Activated CD8-positive, alpha-beta memory T cell treated with anti-CD3 and anti-CD28 coated beads for 24 hours (primary cell): ENCODE measurements at places on chromosomes 2 and 18.

DNA sequence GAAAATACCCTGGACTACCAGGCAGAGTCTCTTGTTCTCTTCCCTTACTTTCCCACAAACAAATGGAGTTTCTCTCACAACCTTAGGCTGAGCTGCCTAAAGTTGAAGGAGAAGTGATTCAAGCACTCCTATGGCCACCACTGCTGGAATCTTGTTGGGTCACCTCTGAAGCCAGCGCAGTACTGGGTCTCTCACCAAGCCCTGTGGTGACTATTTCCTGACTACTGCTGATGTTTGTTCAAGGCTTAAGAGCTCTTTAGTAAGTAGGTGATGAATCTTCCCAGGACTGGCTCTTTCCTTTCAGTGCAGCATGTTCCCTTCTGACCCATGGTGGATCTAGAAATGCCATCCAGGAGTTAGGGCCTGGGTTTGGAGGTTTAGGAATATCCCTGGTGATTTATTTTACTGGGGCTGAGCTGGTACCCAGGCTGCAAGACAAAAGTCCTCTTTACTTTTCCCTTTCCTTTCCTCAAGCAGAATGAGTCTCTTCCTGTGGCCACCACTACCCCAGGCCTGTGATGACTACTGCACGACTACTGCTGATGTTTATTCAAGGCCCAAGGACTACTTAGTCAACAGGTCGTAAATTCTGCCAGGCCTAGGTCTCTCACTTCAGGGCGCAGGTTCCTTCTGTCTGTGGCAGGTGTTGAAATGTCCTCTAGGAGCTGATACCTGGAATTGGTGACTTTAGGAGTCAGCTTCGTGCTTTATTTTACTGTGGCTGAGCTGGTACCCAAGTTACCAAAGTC lies 121.8 kb downstream of the SLC4A10 start:
- no peak for DNase-seq

DNA sequence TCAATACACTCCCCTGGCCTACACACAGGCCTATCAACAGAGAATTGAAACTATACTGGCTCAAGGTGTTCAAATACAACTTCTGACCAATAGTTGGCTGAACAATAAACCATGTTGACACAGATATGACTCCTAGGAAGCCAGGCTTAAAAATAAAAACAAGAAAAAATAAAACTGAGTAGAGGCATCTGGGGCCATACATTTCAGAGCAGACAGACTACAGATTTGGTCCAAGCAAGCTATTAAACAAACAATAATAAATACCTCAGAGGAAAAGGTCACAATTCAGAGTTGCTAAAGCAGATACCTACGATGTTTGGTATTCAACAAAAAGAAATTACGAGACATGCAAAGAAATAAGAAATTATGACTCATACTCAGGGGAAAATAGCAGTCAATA lies 132.8 kb upstream of the ACVR2A start:
- no peak for DNase-seq

DNA sequence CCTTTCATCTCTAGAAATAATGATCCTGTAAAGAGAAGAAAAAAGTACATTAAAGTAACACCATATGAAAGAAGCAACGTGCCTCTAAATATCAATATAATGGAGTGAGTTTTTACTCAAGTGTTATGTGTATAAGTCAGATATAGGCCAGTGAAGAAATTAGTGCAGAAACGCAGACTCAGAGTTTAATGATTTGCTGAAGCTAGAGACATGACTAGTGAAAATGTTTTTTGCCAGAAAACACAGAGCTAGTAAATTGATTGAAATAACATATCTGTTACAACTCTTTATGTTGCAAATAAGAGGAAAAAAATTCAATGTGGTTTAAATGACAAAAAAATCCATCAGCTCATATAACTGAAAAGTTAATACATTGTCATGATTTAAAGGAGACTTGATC lies 217.2 kb upstream of the NXPH2 start:
- no peak for DNase-seq

- no peak for DNase-seq
Observed at GRCh38 chr2:164984428-164984827, 29.1 kb upstream of the SLC38A11 start.

DNA sequence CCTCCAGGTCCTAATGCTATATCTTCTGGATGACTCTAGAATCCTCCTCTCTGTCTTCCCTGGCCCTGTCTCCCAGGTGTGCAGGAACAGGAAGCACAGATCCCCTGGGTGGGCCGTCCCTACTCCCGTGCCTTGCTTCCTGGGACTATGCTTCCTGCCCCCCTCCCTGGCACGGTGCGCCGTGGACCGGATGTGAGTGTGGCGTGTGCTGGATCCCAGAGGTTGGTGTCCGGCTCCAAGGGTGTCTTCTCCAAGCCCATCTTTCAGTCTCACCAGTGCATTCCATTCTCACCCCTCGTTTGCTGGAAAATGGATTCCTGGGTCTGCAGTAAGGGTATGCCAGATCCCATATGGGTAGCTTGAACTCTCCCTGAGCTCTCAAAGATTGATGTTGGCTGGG lies 144.4 kb upstream of the TWIST2 start:
- no peak for DNase-seq

DNA sequence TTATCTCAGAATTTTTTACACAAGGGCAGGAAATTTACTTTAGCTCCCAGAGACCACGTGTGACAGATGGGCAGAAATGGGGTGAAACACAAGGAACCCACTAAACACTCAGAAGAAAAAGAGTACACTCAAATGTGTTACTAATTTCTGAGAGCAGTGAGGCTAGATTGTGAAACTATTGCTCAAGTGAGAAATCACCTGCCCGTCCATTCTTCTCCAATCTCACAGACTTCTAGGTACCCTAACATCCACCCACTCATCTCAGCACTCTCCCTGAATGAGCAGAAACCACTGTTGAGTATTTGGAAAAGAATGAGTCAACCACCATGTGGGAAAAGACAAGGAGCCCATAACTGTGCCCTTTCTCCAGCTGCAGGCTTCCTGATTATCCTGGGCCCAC lies 293.0 kb upstream of the CDH2 start:
- DNase-seq: no peak
